ENCODE measurements at places on chromosomes 12 and 14.
A peak's percentile ranks its signal among the peaks of the same experiment; 100 is the strongest.

- H3K36me3 ChIP-seq: peaks cover 31% of the 10 kb centered on the region
- peaks cover 68% of the 10 kb centered on the region for H3K4me1 ChIP-seq
- DNase-seq: peak; percentile 55
Observed at GRCh38 chr14:50082308-50082742, 34.0 kb downstream of the VCPKMT start.

GRCh38 chr12:121611306-121611705 lies 15.0 kb upstream of the ORAI1 start:
- H3K4me3 ChIP-seq: no peak overlapping the region
- no peaks in the 10 kb centered on the region for H3K27me3 ChIP-seq
- H3K27ac ChIP-seq: no peak overlapping the region
- peaks cover 3% of the 10 kb centered on the region for H3K4me1 ChIP-seq
- peaks cover 2% of the 10 kb centered on the region for H3K36me3 ChIP-seq

- H3K27ac ChIP-seq: no peak overlapping the region
- peaks cover 16% of the 10 kb centered on the region for H3K4me1 ChIP-seq
- H3K36me3 ChIP-seq: no peaks in the 10 kb centered on the region
- peaks cover 62% of the 10 kb centered on the region for H3K27me3 ChIP-seq
- H3K4me3 ChIP-seq: peak overlapping the region; percentile 83
- DNase-seq: peak; percentile 15
Observed at GRCh38 chr14:72894623-72895378, 900 bp upstream of the DPF3 start.

GRCh38 chr12:67797185-67797741 lies 148.7 kb downstream of the DYRK2 start:
- H3K27me3 ChIP-seq: no peaks in the 10 kb centered on the region
- no peak for DNase-seq
- H3K4me1 ChIP-seq: peaks cover 19% of the 10 kb centered on the region
- no peak overlapping the region for H3K4me3 ChIP-seq

- H3K36me3 ChIP-seq: peaks cover 2% of the 10 kb centered on the region
- H3K27ac ChIP-seq: peak overlapping the region; percentile 90
- H3K4me3 ChIP-seq: peak overlapping the region; percentile 50
- peaks cover 76% of the 10 kb centered on the region for H3K4me1 ChIP-seq
- DNase-seq: no peak
Observed at GRCh38 chr12:120230326-120230973, 29.5 kb upstream of the RPLP0 start.

- no peak overlapping the region for H3K27ac ChIP-seq
- peaks cover 4% of the 10 kb centered on the region for H3K27me3 ChIP-seq
- no peaks in the 10 kb centered on the region for H3K36me3 ChIP-seq
- H3K4me3 ChIP-seq: no peak overlapping the region
Observed at GRCh38 chr14:33541171-33541570, 409.7 kb downstream of the EGLN3 start.

- no peak for DNase-seq
- H3K4me3 ChIP-seq: no peak overlapping the region
- no peak overlapping the region for H3K27ac ChIP-seq
- no peaks in the 10 kb centered on the region for H3K36me3 ChIP-seq
- peaks cover 14% of the 10 kb centered on the region for H3K4me1 ChIP-seq
Observed at GRCh38 chr14:90839024-90839888, 23.0 kb upstream of the TTC7B start.

- no peak overlapping the region for H3K4me3 ChIP-seq
- no peak overlapping the region for H3K27ac ChIP-seq
- no peaks in the 10 kb centered on the region for H3K36me3 ChIP-seq
Observed at GRCh38 chr12:29797565-29798355, 14.0 kb upstream of the TMTC1 start.

DNA sequence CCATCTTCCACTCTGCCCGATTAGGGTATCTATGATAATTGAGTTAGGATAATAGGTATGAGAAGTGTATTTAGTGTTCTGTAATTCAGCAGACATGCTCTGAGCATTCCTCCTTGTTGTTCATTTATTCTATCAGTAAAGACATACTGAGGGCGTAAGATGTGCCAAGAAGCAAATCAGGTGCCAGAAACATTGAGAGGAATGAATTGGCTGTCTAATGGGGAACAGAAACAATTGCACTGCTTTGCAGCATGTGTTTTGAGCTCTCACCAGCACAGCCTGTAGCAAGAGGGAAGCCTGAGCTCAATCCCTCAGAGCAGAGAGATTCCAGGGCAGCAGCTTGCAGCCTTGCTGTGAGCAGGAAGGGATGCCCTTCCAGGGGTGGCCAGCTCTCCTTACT lies 589.3 kb downstream of the BCL11B start:
- H3K4me3 ChIP-seq: no peak overlapping the region
- no peak overlapping the region for H3K27ac ChIP-seq
- H3K27me3 ChIP-seq: no peaks in the 10 kb centered on the region

DNA sequence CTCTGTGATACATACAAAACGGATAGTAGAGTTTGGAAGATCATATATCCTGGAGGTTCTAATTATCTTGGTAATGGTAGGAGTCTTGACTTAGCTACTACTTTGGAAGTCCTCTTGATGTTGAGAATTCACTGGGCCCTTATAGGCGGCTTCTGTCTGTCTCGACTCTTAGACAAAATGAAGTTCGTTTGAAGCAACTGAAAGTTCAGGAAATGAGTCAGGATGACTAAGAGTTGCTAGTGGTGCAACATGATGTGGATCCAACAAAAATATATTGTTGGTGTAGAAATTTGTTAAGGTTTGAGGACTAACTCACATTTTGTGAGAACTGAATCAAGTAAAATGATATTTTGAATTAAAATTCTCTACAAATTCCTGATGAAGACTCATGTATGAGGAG lies 272.7 kb downstream of the AEBP2 start:
- DNase-seq: no peak
- no peaks in the 10 kb centered on the region for H3K36me3 ChIP-seq
- no peak overlapping the region for H3K4me3 ChIP-seq
- H3K27me3 ChIP-seq: no peaks in the 10 kb centered on the region

DNA sequence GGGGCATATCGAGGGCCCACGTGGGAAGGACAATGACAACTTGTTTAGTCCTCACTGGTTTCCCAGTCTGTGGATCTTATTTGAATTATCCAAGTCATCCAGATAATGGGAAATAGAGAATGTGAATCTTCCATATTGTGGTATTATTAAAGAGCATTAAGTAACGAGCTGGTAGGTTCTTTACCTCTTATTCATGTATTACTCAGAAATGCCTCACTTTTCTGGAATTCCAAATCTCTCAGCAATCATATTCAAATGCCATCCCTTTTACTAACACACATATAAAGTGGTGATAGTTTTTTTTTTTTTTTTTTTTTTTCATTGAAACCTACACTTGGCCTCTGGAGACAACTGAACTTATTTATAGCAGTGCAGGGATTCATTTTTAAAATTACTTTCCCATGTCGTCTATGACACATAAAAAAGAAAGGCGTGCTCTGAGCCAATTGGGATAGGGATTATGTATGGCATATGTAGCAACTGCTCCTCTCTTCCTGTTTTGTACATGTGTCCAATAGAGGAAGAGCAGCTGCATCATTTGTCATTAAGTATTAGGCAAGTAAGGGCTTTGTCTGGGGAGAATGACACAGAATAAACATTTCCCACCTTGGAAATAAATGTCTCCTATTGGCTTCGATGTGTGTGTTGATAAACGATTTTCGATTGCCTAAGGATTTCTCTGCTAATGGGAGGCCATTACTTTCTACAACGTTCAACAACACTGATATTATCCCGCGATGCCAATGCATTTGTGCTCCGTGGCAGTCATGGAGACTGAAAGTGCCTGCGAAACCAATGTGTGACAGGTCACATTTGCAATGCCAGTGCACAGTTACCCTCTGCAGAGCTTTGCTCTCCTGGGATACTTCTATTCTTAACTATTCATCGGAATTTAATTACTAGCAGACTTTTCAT lies 78.6 kb upstream of the IFNG-AS1 start:
- H3K27ac ChIP-seq: no peak overlapping the region
- no peaks in the 10 kb centered on the region for H3K27me3 ChIP-seq
- H3K4me1 ChIP-seq: peaks cover 1% of the 10 kb centered on the region
- no peak for DNase-seq
- H3K4me3 ChIP-seq: no peak overlapping the region
- peaks cover 3% of the 10 kb centered on the region for H3K36me3 ChIP-seq

GRCh38 chr14:80315681-80316080 lies 104.4 kb upstream of the DIO2 start:
- H3K27ac ChIP-seq: no peak overlapping the region
- no peaks in the 10 kb centered on the region for H3K36me3 ChIP-seq
- no peaks in the 10 kb centered on the region for H3K4me1 ChIP-seq

DNA sequence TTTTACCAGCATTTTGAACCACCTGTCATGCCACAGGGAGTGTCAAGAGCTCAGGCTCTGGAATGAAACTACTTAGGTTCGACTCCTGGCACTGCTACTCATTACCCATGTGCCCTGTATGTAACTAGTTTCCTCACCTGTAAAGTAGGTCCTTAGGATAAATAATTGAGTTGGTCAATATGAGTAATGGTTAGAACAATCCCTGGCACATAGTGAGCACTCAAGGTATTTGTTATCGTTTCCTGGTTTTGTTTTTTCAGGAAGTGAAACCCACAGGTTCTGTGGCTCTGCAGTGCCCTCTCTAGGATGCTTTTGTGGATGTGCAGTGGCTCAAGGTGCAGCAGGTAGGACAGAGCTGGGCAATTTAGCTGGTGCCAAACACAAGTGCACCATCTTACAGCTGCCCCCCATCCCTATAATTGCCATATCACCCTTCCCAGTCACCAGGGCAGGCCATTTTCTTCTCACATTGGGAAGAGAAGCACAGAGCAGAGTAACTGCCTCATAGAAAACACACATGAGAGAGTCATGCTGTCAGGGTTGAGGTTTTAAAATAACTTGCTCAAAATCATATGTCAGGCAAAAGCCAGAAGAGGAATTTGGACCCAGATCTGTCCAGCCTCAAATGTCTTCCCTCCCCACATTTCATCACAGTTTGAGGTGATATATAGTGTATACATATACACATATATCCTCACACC lies 297.5 kb downstream of the RPAP3 start:
- H3K27ac ChIP-seq: no peak overlapping the region
- no peak overlapping the region for H3K4me3 ChIP-seq

DNA sequence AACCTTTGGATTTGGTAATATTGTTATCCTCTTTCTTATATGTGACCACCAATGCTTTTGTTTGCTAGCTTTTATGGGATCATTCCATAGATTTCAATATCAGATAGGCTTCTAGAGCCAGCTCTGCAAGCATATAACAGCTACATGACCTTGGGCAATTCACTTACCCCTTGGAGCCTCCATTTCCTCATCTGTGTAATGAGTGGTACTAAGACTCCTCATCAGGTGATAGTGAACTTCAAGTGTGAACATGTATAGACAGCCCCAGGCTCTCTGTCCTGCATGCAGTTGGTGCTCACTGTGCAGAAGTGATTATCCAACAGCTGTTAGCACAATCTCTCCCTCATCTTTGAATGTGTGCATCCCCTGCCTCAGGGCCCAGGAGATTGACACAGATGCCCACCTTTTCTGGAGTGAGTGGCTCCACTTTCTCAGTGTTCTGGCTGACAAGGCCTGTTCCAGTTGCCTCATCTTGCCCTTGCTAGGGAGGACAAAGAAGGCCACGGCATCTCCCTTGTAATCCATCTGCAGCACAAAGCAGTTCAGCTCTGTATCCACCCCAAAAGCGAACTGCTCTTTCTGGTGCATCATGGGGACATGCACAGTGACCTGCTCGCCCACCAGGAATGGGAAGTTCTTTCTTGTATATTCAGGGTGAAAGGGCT lies 9.2 kb downstream of the SERPINA9 start:
- no peaks in the 10 kb centered on the region for H3K4me1 ChIP-seq
- peaks cover 2% of the 10 kb centered on the region for H3K36me3 ChIP-seq
- no peak for DNase-seq
- no peak overlapping the region for H3K4me3 ChIP-seq

DNA sequence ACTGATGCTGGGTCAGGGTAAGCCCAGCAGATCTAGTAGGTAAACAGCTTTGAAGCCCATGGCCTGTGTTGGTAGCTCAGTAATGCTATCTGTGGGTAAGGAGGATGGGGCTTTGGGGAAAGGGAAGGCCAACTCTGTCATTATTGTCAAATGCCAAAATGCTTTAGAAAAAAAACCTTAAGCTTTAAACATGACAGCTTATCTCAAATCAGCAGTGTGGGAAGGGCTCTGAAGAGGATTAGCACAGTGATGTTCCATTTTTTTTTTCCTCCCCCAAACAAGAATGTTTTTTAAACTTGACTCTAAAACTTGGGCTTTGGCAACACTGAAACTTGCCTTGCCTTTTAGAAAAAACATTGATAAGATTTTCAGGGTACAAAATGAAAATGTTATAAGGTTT lies 11.7 kb downstream of the DAAM1 start:
- DNase-seq: no peak
- no peak overlapping the region for H3K4me3 ChIP-seq

DNA sequence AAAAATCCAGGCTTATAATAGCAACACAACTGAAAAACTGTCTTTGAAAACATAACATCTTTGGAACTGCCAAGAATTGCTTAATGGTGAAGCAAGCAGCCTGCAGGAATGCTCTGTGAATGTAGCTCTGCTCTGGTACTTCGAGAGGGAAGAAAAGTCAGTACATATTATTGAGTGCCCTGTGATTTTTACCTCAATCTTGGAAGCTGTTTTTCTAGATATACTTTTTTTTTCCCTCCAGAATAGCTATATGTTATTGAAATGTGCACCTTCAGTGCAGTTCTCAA lies 508.1 kb downstream of the PCNX1 start:
- peaks cover 18% of the 10 kb centered on the region for H3K4me1 ChIP-seq
- H3K27me3 ChIP-seq: no peaks in the 10 kb centered on the region
- DNase-seq: no peak
- no peak overlapping the region for H3K27ac ChIP-seq
- H3K4me3 ChIP-seq: no peak overlapping the region

- DNase-seq: no peak
- H3K4me3 ChIP-seq: peak overlapping the region; percentile 61
- H3K4me1 ChIP-seq: peaks cover 79% of the 10 kb centered on the region
- H3K27ac ChIP-seq: peak overlapping the region; percentile 90
Observed at GRCh38 chr12:14400599-14400998, 35.1 kb downstream of the ATF7IP start.

DNA sequence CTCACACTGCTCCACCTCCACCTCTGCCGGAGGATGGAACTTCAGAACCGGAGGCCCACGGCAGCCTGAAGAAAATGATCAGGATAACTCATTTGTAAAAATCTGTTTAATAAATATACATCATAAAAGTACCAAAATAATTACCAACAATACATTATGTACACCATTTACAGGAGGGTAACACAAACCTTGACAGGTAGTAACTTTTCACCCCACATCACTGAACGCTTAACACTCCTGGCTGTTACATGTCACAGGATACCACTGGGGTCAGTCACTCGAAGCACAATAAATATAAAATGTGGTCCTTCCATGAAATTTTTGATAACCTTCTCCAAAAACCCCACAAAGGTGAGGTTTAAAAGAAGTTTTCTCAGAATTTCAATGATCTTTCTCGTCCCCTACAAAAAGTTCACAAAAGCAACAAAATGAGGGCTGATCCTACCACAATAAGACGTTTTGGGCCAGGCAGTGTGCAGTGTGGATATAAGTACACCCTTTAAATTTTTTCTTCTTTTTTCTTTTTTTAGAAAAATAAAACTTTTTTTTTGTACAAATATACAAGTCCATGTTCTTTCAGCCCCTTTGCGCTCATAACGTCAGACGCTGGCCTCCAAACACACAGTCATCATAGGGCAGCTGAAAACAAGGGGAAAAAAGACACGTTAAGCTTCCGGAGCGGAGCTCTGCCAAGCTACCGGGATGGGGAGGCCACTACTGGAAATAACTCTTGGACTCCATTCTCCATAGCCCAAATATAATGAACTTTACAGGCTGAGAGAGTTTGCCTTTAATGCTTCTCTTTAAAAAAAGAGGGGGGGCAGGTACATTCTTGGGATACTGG lies 2.9 kb downstream of the NFKBIA start:
- H3K4me1 ChIP-seq: peaks cover 60% of the 10 kb centered on the region
- peak overlapping the region; percentile 99 for H3K27ac ChIP-seq
- peaks cover 12% of the 10 kb centered on the region for H3K27me3 ChIP-seq
- DNase-seq: no peak
- peak overlapping the region; percentile 98 for H3K4me3 ChIP-seq

Measured in activated naive CD8-positive, alpha-beta T cell treated with anti-CD3 and anti-CD28 coated beads for 36 hours (primary cell).